ENCODE measurements at places on chromosomes 6 and 20. TPM values are rescaled to one million over a fixed set of nuclear protein-coding genes. Genes with fewer than 3 reads are reported as not detected.

- H3K27ac ChIP-seq: no peak overlapping the region
- H3K27me3 ChIP-seq: peaks cover 7% of the 10 kb centered on the region
- H3K4me1 ChIP-seq: no peaks in the 10 kb centered on the region
- no peaks in the 10 kb centered on the region for H3K36me3 ChIP-seq
These were observed 11.0 kb downstream of the OTOR start for GRCh38 chr20:16759181-16759563.

- peak overlapping the region; percentile 69 for H3K27ac ChIP-seq
- H3K4me3 ChIP-seq: no peak overlapping the region
- H3K36me3 ChIP-seq: no peaks in the 10 kb centered on the region
- DNase-seq: no peak
- H3K27me3 ChIP-seq: no peaks in the 10 kb centered on the region
These were observed 107.6 kb downstream of the THBS2 start for GRCh38 chr6:169145991-169146501.

DNA sequence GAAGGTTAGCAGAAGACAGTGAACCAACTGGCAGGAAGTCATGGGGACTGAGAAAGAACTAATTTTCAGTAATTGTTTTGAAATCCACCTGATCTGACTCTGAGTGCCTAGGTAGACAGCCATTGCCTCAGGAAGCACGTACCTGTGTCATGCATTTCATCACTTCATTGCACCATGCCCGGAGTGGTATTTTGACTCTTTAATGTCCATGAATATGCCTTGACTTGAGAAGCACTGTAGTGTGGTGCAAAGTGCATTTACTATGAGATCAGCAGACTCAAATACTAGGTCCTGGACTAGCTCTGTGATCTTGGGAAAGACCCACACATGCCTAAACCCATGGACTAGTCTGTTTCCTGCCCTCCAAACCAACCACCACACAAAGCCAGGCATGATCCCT is 370.9 kb upstream of the MARCKS start:
- no peak overlapping the region for H3K4me3 ChIP-seq
- peak; percentile 45 for DNase-seq
- no peaks in the 10 kb centered on the region for H3K36me3 ChIP-seq
- H3K27me3 ChIP-seq: no peaks in the 10 kb centered on the region
- H3K4me1 ChIP-seq: no peaks in the 10 kb centered on the region
- H3K27ac ChIP-seq: no peak overlapping the region

GRCh38 chr6:23754197-23754596 is 371.8 kb upstream of the NRSN1 start:
- H3K4me3 ChIP-seq: no peak overlapping the region
- no peaks in the 10 kb centered on the region for H3K27me3 ChIP-seq
- H3K4me1 ChIP-seq: no peaks in the 10 kb centered on the region
- DNase-seq: peak; percentile 2

DSN1 gene
- 7.8 TPM for total RNA-seq

C6orf118 gene
- total RNA-seq: not detected

ULBP3 gene
- 6.3 TPM for total RNA-seq

SLC17A9 gene
- total RNA-seq: 0.07 TPM

VGLL2 gene
- not detected for total RNA-seq

DLK2 gene
- 30.2 TPM for total RNA-seq
